ENCODE measurements at places on chromosomes 16 and 17.

DNA sequence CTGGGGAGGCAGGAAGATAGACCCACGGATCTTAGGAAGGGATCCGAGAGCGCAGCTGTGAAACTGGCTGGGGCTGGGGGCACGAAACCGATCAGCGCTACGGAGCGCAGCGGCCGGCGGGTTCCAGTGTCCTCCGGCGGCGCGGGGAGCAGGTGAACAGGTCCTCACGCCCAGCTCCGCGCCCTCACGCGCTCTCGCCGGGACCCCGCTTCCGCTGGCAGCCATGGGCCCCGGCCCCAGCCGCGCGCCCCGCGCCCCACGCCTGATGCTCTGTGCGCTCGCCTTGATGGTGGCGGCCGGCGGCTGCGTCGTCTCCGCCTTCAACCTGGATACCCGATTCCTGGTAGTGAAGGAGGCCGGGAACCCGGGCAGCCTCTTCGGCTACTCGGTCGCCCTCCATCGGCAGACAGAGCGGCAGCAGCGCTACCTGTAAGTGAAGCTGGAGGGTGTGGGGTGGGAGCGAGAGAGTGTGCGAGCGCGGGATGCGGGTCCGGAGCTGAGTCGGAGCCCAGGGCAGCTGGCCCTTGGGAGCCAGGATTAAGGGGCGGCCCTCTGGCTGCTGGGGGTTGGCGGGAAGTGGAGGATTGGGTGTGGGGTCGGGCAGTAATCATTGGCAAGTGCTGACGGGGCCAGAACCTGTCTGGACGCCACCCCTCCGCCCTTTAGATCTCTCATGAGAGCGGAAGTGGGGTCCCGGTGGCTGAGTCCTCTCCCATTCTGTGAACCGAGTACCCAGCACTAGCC is 479 bp downstream of the ITGA3 start:
- DNase-seq, result peak; percentile 38

DNA sequence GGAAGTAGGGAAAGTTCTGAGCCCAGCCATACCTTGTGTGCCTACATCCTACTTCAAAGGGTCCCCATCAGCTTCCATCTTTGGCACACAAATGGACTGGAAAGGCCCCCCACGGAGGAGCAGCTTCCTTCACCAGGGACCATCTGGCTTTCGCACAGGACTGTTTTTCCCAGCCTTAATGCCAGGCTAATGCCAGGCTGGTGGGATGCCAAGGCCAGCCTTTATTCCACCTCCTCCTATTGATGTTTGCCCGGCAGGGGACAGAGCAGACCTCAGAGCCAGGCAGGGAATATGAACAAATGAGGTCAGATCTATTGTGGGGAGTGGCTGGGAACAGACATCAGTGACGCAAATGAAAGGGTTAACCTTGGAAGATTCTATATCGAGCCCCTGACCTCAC is 5.7 kb downstream of the GPR179 start:
- DNase-seq, result no peak

DNA sequence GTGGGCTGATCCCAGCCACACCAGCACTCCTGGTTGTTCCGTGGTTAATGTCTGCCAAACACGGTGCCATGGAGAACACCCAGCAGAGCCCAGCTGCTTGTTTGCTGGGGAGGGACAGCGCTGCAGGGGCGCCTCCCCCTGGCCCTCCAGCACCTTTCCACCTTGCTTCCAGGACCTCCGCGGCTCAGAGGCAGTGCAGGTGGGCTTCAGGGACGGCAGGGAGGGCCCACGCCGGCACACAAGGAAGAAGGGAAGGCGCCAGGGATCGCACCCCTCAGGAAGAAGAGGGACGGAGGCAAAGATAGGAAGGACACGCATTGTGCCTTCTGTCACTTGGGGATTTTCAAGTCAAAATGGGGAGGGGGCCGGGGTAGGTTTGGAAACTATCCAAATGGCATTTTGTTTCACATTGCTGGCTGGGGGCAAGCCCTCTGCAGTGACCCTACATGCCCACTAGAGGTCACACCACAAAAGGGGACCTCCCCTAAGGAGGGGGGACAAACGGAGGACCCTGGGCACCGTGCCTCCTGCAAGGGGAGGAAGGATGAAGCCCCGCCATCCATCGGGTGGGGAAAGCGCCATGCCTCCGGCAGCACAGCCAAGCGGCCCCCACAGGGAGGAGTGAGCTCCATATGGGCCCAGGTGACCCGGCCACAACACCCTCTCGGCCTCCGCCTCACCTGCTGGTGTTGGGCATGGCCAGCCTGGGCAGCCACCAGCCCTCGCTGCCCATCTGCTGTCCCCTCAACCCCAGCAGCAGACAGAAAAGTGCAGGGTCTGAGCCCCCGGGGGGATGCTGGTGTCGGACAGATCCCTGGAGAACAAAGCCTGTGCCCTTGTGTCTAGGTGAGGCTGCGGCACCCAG is 7.5 kb upstream of the C16orf95 start:
- DNase-seq, result peak; percentile 21

- DNase-seq, result no peak
Measured at GRCh38 chr17:79014158-79014758, 4.7 kb upstream of the CANT1 start.

- DNase-seq, result peak; percentile 4
Measured at GRCh38 chr16:87076950-87077749, 240.0 kb downstream of the C16orf95 start.

GRCh38 chr16:82263521-82264143 is 93.6 kb upstream of the MPHOSPH6 start:
- peak; percentile 3 for DNase-seq

Data from stimulated activated CD4-positive, alpha-beta T cell treated with anti-CD3 and anti-CD28 coated beads, TNF-alpha, amount 100 ng/mL, for 4 hours (primary cell).